Heart right ventricle (tissue), 16 donors: ENCODE measurements at places on chromosomes 5 and 9. TPM values are rescaled to one million over a fixed set of nuclear protein-coding genes. Genes with fewer than 3 reads are reported as not detected.

Gene C9orf152
- total RNA-seq: not detected

Gene CBY3
- total RNA-seq: not detected

Gene PCDHGB6
- total RNA-seq: 4.6 TPM

Gene GLE1
- total RNA-seq: 21.2 TPM

Gene SPAAR
- total RNA-seq: 2.8 TPM

Gene RLN1
- total RNA-seq: not detected

Gene PRDM9
- total RNA-seq: not detected

Gene RNF224
- not detected for total RNA-seq

Gene SAPCD2
- 0.13 TPM for total RNA-seq

Gene CFAP90
- not detected for total RNA-seq

Gene TLE1
- total RNA-seq: 9.4 TPM

Gene FLT4
- total RNA-seq: 5.9 TPM

Gene OTULINL
- 0.96 TPM for total RNA-seq

Gene RARS1
- total RNA-seq: 44.6 TPM

Gene TNFAIP8
- 12.1 TPM for total RNA-seq

Gene SYK
- 26.1 TPM for total RNA-seq

Gene JAK2
- 17.3 TPM for total RNA-seq

Gene GLIPR2
- total RNA-seq: 9.1 TPM

Gene DOCK2
- total RNA-seq: 4.6 TPM

DNA sequence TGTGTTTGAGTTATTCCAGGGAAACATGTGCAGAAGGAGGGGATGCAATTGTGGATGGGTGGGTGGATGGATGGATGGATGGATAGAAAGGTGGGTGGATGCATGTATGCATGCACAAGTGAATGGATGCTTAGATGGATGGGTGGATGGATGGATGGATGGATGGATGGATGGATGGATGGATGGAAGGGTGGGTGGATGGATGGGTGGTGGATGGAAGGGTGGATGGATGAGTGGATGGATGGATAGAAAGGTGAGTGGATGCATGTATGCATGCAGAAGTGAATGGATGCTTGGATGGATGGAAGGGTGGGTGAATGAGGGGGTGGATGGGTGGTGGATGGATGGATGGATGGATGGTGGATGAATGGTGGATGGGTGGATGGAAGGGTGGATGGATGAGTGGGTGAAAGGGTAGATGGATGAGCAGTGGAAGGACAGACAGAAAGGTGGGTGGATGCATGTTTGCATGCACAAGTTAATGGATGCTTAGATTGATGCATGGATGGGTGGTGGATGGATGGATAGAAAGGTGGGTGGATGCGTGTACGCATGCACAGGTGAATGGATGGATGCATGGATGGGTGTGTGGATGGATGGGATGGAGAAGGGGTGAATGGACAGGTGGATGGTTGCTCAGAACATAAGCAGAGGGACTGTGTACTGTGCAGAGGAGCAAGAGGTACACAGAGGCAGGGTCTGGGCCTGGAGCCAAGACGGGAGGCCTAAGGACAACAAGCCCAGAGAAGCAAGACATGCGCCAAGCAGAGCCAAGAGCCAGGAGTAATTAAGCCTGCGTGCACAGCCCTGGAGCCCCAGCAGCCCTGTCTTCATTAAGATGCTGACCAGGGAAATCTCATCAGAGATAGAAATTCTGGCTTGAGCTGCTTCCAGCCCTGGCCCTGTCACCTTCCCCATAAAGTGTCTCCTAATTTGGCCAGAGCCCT, 84.6 kb upstream of the PPP1R26 start:
- no peak for DNase-seq

DNA sequence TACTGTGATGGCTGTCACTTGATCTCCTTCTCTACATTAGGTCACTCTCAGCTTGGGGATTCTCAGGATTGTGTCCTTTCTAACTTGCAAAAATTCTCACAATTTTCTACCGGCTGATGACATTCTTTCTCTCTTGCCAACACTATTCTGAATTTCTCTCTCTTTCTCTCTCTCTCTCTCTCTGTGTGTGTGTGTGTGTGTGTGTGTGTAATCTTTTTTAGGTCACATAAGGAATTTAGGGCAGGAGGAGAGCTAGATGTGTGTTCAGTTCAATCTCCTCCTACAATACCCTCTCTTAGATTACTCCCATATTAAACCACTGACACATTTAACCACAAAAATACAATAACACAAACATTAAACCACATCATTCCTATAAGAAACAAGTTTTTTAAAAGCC, 242.3 kb upstream of the NREP start:
- no peak for DNase-seq

- DNase-seq: no peak
Observed at GRCh38 chr5:138448481-138449398, 9.9 kb downstream of the REEP2 start.

GRCh38 chr9:96859461-96860198, 5.3 kb upstream of the ZNF782 start:
- no peak for DNase-seq

GRCh38 chr9:90343991-90344390, 298.6 kb downstream of the DIRAS2 start:
- DNase-seq: no peak

DNA sequence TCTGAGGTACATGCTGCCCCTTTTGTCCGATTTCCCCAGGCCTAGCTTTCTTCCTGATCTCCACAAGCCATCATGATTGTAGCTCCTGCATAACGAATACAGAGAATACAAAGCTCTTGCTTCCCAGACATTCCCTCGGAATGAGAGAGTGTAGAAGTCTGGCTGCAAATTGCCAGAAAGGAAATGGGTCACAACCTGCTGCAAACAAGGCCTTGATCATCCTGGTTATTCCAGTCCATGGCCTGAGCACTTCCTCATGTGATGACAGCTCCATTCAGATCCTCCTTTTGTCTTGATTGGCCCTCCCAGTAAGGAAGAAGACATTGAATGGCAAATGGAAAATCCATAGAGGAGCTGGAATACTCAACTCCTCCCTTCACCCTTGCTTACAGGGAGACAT, 136.0 kb upstream of the ADRA1B start:
- no peak for DNase-seq

- DNase-seq: no peak
Observed at GRCh38 chr9:119736491-119737454, 367.5 kb upstream of the BRINP1 start.

- no peak for DNase-seq
Observed at GRCh38 chr5:107604146-107604910, 66.4 kb downstream of the EFNA5 start.

DNA sequence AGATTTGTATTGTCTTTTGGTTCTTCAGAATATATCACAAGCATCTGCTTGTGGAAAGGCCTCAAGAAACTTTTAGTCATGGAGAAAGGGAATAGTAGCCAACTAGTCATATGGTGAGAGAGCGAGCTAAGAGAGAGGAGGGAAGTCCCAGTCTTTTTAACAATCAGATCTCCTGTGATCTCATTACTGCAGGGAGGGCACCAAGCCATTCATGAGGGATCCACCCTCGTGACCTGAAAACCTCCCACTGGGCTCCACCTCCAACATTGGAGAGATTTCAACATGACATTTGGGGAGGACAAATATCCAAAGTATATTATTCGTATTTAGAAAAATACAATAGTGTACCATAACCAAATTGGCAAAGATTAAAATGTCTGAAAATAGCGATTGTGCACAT, 99.0 kb downstream of the GABRA1 start:
- no peak for DNase-seq

DNA sequence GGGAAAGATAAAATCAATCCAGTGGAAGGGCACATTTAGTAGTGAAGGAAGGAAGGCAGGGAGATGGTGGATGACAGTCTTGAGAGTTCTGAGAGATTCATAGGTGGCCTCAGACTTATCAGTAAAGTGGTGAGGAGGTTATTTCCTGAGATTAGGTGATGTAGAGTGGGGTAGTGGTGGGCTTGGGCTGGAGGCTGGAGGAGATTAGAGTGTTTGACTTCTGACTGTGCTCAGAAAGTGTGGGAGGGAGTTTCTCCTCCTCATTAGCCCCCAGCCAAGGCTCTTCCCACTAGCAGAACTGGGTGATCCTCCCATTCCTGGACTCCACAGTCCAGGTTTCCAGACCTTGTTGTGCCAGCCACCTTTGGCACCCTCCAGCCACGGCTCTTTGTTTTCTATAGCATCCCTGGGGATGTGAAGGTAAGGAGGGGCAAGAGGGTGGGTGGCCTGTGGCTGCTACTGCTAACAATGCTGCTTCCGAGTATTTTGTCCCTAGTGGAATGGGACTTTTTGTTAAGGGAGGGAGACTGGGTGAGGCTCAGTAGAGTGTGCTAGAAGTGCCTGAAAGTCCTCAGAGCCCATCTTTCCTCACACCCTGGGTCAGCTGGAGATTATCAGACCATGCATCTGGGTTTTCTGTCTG, 94.4 kb downstream of the ADRB2 start:
- no peak for DNase-seq

GRCh38 chr5:95963650-95964410, 2.2 kb upstream of the ELL2 start:
- no peak for DNase-seq

GRCh38 chr9:11618241-11618805, 1005.5 kb upstream of the PTPRD start:
- DNase-seq: no peak

DNA sequence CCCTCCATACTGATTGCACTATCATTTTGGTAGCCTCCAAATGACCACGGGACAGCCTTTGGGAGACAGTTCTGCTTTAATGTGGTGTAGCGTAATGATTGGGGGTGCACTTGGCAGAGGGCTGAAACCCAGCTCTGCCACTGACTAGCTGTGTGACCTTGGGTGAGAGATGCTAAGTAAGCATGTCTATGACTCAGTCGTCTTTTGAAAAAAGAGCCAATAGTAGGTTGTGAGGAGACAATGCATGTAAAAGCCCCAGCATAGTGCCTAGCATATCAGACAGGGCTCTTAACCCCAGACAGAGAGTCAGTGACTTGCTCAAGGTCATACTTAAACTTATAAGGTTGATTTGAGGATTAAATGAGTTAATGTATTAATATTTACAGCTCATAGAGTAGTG, 18.0 kb upstream of the CXCL14 start:
- no peak for DNase-seq

DNA sequence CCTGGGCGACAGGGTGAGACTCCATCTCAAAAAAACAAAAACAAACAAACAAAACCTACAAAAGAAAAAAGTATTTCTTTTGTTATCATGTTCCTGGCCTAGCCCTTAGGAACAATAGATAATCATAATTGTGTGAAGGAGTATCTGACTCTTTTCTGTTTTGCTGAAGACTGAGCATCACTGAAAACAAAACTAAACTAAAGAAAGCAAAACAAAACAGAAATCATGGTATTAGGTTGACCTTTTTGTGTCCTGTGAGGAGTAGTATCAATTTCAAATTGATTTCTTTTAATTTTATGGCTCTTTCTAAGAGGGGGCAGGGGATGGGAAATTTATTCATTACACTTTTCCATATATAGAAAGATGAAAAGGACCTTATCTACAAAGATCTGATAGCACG, 246.0 kb downstream of the YTHDC2 start:
- DNase-seq: no peak

DNA sequence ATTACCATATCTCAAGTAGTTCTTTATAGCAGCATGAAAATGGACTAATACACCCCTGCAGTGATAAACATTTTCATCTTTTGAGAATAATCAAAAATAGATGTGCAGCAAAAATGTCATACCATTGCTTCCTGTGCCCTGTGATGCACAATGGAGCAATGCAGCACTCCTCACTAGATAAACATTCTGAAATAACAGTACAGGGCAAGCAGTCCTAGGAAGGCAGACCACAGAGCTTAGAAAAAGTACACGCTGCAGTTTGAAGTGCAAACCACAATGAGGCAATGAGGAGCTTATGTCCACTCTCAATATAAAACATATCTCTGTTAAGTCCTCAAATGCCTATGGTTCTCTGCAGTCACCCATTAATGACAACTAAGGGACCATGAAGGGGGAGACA, 367.6 kb downstream of the PDE4D start:
- no peak for DNase-seq

- DNase-seq: no peak
Observed at GRCh38 chr9:91033797-91034196, 232.2 kb downstream of the SYK start.

- peak; percentile 91 for DNase-seq
Observed at GRCh38 chr9:127869310-127870152, 7.9 kb downstream of the AK1 start.

- DNase-seq: no peak
Observed at GRCh38 chr9:35923927-35924763, 14.9 kb downstream of the SPAAR start.

DNA sequence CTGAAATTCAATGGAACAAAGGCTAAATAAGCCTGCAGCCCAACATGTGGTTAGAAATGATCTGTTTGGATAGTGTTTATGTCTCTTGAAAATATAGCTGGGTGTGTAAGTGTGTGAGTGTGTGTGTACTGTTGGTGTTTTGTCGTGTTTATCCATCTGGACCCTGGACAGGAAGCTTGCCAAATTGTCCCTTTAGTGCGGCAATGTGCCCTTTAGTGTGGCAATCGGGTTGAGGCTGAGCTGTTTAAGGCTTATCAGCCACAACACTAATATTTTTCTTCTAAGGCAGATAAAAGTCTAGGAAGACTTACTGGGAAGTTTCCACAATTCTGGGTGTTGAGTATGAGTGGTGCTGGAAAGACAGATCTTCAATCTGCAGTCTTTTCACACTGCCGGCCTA, 180.2 kb downstream of the YTHDC2 start:
- DNase-seq: no peak

- no peak for DNase-seq
Observed at GRCh38 chr5:137497396-137498290, 1.5 kb downstream of the SPOCK1 start.

DNA sequence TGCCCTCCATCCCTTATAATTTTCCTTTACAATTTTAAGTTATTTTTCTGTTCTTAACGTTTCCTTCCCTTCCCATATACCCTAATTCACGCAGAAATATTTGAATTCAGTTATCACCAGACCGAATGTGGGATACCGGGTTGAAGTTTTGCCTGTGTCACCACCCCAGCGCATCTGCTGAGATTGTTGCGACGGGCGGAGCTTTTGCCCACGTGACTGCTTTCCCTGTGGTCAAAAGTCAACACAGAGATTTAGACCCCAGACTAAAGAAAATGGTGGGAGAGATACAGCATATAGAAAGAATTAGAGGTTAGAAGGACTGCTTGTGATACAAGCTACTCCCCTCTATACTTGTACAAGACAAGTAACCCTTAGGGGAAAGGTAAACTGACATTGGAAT, 326.4 kb upstream of the CTNND2 start:
- DNase-seq: no peak

GRCh38 chr9:105065098-105066088, 137.4 kb upstream of the ABCA1 start:
- DNase-seq: no peak
